Heart right ventricle (tissue), 16 donors: ENCODE measurements at places on chromosomes 3 and 15.
A peak's percentile ranks its signal among the peaks of the same experiment; 100 is the strongest.

DNA sequence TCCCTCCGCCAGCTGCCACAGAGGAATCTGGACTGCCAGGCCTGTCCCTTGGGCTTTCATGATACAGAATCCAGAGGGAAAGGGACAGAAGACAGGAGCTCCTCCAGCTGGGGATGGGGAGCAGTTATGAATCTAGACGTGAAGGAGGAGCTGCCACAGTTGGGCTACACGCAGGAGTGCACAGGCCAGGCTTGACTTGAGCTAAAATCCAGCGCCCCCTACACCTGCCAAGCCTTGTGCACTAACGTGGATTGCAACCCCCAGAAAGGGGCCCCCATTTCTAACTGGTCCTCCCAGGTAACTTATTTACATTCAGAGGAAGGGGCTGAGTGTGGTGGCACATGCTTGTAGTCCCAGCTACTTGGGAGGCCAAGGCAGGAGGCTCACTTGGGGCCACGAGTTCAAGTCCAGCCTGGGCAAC lies 14.3 kb downstream of the KLHL6 start:
- no peaks in the 10 kb centered on the region for H3K36me3 ChIP-seq
- no peak for DNase-seq
- H3K4me3 ChIP-seq: no peak overlapping the region
- no peaks in the 10 kb centered on the region for H3K27me3 ChIP-seq

- no peaks in the 10 kb centered on the region for H3K36me3 ChIP-seq
- no peak for DNase-seq
- no peak overlapping the region for H3K27ac ChIP-seq
These were observed 75.4 kb upstream of the RGMA start for GRCh38 chr15:93164409-93164808.

DNA sequence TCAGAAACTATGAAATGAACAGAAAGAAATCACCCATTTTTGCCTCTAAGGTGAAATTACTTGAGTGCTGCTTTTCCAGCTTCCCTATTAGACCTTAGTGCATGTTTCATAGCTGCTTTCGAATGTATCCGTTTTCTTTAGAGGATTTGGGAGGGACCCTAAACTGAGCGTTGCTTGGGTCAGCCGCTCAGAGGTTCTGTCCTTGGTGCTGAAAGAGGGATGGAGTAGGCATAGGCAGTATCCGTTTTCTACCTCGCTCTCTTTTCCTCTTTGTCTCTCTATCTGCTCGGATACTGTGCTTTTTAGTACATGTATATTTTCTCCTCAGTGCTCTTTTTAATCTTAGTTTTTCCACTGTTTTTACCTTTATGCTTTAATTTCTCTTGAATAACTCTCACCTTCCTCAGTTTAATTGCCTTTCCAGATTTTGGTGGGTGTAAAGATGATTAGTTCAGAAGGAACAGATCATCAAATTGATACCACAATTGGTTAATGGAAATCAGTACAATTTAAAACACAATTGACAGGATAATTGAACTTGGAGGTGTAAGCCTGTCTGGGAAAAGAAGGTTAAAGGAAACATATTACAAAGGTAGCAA lies at the start of gene DRD3:
Gene DRD3, minus strand, starts transcription at position 283 of the 599 bp plus-strand sequence. CDS start 7,060 bp downstream, outside the sequence.
- H3K4me1 ChIP-seq: no peaks in the 10 kb centered on the region
- peaks cover 6% of the 10 kb centered on the region for H3K27me3 ChIP-seq
- H3K27ac ChIP-seq: no peak within 1 kb of the TSS
- H3K4me3 ChIP-seq: no peak within 1 kb of the TSS
- no peak for DNase-seq

DNA sequence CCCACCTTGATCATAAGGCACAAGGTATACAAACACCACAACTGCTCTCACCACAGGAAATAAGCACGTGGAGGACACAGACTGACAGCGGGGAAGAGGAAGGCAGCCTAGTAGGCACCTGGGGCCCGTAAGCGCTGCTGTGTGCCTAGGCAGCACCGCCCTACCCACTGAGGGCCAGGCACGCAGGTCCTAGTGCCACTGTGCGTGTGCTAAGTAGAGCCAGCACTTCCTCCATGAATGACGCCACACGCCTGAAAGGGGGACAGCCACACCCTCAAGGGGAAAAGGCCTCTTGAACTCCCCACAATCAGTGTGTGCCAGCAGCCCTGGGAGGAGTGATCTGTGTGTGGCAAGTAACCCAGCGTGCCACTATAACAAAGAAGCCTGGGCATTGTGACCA lies 73.0 kb downstream of the ATP1B3 start:
- no peaks in the 10 kb centered on the region for H3K27me3 ChIP-seq
- H3K27ac ChIP-seq: no peak overlapping the region
- no peaks in the 10 kb centered on the region for H3K36me3 ChIP-seq

GRCh38 chr3:16490062-16490619 lies 23.4 kb downstream of the RFTN1 start:
- peaks cover 16% of the 10 kb centered on the region for H3K4me1 ChIP-seq
- H3K4me3 ChIP-seq: no peak overlapping the region
- H3K27me3 ChIP-seq: no peaks in the 10 kb centered on the region
- no peaks in the 10 kb centered on the region for H3K36me3 ChIP-seq

DNA sequence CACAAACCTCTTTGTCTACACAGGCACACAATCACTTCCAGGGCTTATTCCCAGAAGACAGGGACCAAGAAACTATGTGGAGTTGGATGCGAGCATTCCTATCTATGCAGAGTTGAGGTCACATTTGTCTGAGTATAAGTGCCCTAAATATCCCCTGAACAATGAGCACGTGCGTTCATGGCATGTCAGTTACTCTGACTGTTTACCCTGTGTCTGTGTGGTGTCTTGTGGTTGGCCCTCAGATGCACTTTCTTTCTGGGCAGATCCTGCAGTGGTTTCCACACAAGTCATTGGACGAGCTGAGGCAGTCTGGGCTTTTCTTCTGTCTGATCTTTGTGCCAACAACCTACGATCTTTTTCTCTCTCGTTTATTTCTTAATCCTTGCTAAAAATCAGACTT lies 134.5 kb downstream of the FBN1 start:
- no peak overlapping the region for H3K27ac ChIP-seq
- no peaks in the 10 kb centered on the region for H3K36me3 ChIP-seq
- no peaks in the 10 kb centered on the region for H3K4me1 ChIP-seq
- no peak overlapping the region for H3K4me3 ChIP-seq
- no peaks in the 10 kb centered on the region for H3K27me3 ChIP-seq

GRCh38 chr15:64536244-64536836 lies 76.0 kb downstream of the ZNF609 start:
- no peaks in the 10 kb centered on the region for H3K27me3 ChIP-seq
- DNase-seq: no peak
- H3K4me1 ChIP-seq: no peaks in the 10 kb centered on the region
- H3K4me3 ChIP-seq: no peak overlapping the region

DNA sequence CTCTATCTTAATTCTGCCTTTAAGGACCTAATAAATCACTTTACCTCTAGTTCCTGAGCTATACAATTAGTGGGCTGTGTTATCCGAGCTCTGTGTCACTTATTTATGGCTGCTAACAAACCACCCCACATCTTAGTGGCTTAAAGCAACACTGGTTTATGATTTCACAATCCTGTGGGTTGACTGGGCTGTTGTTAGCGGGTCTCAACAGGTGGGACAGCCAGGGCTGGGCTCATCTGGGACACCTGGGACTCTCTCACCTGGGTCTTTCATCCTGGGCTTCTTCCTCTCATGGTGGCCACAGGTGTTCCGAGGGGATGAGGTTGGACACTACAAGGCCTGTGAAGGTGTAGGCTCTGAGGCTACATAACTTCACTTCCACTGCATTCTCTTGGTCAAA lies 35.8 kb upstream of the CHST2 start:
- no peak overlapping the region for H3K27ac ChIP-seq
- no peaks in the 10 kb centered on the region for H3K27me3 ChIP-seq
- H3K4me3 ChIP-seq: no peak overlapping the region
- H3K4me1 ChIP-seq: no peaks in the 10 kb centered on the region

- peaks cover 12% of the 10 kb centered on the region for H3K4me1 ChIP-seq
- peak; percentile 82 for DNase-seq
- peak within 1 kb of the TSS; percentile 45 for H3K4me3 ChIP-seq
- H3K27me3 ChIP-seq: no peaks in the 10 kb centered on the region
These were observed at the start of gene RPL35A for GRCh38 chr3:197949778-197950676. Gene RPL35A (plus strand): TSS chr3:197950190. CDS start chr3:197950968, 778 bp downstream.

DNA sequence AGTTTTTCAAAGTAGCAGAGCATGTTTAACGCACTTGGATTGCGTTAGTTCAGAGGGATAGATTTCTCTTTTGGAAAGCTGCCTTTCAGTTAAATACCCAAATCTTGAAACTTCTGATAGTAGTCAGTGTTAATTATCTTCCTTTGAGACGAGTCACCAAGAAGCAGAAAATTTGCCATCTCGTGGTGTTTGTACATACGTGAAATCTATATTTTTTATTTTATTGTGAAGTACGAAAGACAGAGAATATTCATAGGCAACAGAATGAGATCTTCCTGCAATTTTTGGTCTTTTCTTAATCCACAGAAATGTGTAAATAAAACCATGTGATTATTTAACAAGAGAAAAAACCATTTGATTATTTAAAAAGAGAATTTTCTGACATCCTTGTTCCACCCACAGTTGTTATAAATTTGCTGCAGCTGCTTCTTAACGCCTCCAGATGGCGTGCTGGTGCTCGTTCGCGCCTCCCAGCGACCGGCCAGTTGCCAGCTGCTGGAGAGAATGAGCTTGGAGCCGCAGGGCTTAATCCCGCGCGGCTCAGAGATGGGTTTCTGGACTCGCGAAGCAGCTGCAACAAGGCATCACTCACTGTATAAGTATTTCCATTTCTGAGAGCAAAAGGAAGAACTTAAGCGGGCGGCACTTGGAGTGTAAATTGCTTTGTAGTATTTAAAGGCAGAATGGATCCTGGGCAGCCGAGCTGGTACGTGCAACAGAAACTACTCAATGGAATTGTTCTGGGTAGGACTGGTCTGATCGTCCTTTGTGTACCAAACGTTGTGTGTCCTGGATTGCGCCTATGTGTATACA lies 10.5 kb upstream of the SLITRK3 start:
- peaks cover 14% of the 10 kb centered on the region for H3K27me3 ChIP-seq
- H3K4me1 ChIP-seq: no peaks in the 10 kb centered on the region
- H3K4me3 ChIP-seq: no peak overlapping the region
- H3K36me3 ChIP-seq: no peaks in the 10 kb centered on the region
- peak; percentile 54 for DNase-seq
